ENCODE measurements at places on chromosomes 6 and 20.
A peak's percentile ranks its signal among the peaks of the same experiment; 100 is the strongest.

DNA sequence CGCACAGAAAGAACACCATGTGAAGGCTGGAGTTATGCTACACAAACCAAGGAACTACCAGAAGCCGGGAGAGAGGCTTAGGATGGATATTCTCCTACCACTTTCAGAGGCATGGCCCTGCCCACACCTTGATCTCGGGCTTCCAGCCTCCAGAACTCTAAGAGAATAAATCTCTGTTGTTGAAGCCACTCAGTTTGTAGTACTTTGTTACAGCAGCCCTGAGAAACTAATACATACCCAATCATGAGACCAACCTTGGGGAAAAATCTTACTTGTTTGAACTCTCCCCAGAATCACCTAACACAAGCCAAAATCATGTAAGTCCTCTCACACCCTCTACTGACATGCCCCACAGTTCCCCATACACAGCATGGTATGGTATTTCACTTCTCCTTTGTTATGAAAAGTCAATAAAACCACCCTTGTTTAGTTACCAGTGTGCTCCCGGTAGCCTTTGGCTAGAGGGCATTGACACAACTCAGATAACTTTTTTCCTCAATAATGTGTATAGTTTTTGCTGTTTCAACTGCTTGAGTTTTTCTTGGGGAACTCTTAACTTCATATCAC, 40.7 kb upstream of the SLC2A12 start:
- DNase-seq, result no peak

DNA sequence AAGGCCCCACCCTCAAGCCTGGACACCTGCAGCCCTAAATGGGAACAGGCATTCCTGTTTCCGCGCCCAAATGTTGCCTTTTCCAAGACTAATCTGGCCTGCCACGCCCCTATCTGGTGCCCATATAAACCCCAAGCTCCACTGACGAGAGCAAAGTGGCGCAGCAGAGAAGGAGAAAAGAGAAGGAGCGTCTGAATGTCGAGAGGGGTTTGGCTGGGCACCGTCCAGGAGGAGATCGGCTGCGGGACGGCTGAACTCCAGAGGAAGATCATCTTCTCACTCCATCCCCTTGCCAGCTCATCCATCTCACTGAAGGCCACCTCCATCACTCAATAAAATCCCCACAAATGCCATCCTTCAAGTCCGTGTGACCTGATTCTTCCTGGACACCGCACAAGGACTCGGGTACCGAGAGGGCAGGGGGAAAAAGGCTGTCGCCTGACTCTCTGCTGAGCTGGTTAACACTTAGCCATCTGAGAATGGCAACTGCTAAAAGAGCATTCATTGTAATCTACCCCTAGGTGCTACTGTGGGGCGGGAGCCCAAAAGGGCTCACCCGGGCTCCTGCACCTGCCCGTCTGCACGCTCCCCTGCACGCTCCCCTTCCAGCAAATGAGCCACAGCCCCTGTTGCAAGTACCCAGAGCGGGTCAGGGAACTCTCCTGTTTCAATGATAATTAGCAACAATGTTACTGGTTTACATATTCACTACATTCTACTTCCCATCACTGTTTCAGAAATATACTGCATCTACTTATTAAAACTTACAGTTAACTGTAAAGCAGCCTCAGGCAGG, 23.5 kb downstream of the TAF4 start:
- DNase-seq, result no peak

DNA sequence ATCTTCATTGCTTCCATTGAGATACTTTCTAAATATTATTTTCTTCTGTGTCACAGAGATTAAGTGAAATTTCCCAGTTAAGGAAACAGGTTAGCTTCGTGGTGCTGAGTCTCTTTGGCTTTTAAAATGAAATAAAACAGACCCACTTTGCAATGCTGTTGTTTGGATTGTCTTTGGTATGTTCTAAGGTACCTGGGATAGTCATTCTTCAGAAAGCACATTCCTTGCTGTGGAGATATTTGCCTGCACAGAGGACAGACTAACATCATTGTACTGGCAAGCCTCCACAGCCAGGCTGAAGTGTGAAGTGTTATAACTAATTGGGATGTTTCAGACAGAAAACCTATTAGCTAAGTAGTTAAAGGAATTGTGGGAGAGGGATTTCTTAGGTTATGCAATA, 148.8 kb upstream of the EPHA7 start:
- no peak for DNase-seq

GRCh38 chr6:34583461-34583860, 27.3 kb upstream of the SPDEF start:
- DNase-seq, result no peak

- DNase-seq, result no peak
Observed at GRCh38 chr6:125267806-125268523, 33.8 kb downstream of the HDDC2 start.

DNA sequence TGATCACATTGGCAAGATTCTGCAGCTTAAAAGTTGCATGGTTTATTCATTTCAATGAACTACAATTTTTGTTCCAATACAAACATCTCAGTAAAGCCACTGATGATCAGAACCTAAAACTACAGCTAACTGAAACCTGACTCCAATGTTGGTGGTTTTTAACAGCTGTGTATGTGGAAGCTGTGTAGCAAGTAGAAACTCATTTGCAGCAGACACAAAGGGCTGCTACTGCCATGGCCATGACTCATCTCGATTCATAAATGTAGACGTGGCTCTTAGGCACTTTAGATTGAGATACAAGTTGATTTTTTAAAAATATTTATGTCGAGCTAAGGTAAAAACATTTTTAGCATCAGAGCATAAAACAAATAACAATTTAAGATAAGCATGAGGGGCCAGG, 19.5 kb upstream of the MAP3K4 start:
- DNase-seq, result no peak

DNA sequence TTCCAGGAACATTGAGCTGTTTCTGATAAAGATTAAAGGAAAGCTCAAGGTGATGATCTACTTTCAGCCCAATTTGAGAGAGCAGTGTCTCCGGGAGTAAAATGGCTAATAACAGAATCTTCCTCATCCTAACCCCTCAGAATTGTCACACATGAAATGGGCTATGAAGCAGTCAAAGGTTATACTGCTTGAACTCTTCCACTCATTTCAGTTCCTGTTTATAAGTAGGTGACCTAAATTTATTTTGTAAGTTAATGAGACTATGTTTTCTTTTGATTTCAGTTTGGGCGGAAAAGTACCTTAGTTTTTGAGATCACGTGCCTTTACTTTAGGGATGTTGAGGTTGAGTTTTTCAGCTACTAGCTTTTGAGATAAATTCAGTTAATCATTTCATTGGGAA, 47.2 kb downstream of the QKI start:
- DNase-seq, result no peak

DNA sequence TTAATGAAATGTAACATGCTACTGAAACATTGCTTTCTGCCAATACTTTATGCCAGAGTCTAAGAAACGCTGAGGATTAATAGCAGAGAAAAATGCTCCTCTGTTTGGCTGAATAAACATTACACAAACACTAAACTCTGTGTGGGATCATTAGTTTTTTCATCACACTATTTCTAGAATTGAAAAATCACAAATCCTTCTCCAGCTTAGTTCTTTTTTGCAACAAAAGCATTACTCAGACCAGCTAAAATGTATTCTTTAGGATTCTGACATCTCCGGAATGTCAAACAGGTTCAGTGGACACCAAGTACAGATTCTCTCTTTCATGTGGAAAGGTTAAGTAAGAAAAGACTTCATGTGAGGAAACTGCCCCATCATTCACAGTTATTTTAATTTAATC, 226.9 kb downstream of the SIM1 start:
- no peak for DNase-seq

- no peak for DNase-seq
Observed at GRCh38 chr6:33521489-33522091, 58.5 kb downstream of the BAK1 start.

DNA sequence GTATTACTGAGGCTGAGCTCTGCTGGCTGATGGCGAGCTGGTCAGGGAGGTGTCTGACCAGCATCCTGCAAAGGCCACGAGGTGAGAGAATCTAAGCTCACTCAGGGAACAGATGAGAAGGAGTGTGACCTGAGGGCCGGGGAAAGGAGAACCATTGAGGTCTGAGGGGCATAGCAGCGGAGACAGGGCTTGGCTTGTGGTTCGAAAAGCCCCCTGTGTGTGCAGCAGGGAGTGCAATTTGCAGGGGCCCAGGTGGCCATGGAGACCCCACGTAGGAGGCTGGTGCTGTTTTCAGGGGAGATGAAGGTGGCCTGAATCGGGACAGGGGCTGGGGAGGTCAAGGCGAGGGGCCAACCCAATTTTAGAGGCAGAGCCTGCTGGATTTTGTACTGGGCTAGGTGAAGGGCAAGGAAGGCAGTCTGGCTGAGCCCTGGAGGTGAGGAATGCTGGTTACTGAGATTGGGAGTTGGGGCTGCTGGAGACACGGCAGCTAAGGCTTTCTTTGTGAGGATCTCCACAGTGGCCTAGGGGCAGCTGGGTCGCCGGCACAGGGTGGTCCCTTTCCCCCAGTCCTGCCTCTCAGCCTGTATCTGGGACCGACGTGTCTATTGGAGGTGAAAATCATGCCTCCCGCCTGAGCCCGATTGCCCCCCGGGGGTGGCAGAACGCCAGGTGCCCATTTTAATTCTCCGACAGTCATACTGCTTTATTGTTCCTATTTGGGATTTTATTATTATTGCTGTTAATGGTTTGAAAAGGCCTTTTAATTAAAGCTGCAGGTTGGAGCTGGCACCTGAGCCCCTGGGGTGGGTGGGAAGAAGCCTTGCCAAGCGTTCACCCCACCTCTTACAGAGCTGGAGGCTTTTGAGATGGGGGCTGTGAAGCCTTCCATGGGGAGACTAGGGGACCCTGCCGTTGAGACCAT, 28.4 kb downstream of the DLGAP4 start:
- DNase-seq, result no peak

DNA sequence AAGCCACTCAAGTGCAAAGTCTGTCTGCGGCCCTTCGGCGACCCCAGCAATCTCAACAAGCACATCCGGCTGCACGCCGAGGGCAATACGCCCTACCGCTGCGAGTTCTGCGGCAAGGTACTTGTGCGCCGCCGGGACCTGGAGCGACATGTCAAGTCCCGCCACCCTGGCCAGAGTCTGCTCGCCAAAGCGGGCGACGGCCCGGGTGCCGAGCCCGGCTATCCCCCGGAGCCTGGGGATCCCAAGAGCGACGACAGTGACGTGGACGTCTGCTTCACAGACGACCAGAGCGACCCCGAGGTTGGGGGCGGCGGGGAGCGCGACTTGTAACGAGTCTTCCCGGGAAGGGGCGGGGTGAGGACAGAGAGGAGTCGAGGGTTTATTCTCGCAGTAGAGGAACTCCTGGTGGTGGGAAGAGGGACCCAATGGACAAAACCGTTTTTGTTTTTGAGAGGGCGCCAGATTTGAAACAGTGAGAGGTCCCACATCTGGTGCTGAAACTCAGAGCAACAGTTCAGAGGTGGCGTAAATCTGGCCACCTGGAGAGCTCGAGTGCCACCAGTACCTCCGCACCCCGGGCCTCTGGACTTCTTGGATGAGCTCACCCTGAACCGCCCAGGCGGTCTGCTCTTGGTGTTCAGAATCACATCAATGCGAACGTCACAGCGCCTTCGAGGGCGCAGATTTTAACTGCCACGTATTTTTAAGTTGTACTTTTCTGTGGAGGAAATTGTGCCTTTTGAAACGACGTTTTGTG, 8.0 kb downstream of the PRDM13 start:
- DNase-seq, result no peak

DNA sequence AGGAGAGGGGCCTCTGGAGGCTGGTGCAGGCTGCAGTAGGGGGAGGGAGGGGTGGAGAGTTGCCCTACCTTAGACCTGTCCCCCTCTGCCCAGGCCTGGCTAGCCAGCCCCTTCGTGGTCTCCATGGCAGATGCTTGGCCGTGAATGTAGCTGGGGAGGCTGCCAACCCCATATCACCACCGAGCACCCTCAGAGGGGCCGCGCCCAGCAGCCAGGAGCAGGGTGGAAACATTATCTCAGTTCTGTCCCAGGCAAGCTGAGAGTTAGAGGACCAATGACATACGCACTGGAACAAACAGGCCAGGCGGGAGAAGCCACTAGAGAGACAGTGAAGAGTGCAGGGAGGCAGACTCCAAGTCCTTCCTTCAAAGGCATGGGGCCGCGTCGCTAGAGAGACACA, 66.5 kb downstream of the LRFN2 start:
- no peak for DNase-seq

- DNase-seq, result no peak
Observed at GRCh38 chr20:36468149-36469000, 72.9 kb upstream of the MYL9 start.

DNA sequence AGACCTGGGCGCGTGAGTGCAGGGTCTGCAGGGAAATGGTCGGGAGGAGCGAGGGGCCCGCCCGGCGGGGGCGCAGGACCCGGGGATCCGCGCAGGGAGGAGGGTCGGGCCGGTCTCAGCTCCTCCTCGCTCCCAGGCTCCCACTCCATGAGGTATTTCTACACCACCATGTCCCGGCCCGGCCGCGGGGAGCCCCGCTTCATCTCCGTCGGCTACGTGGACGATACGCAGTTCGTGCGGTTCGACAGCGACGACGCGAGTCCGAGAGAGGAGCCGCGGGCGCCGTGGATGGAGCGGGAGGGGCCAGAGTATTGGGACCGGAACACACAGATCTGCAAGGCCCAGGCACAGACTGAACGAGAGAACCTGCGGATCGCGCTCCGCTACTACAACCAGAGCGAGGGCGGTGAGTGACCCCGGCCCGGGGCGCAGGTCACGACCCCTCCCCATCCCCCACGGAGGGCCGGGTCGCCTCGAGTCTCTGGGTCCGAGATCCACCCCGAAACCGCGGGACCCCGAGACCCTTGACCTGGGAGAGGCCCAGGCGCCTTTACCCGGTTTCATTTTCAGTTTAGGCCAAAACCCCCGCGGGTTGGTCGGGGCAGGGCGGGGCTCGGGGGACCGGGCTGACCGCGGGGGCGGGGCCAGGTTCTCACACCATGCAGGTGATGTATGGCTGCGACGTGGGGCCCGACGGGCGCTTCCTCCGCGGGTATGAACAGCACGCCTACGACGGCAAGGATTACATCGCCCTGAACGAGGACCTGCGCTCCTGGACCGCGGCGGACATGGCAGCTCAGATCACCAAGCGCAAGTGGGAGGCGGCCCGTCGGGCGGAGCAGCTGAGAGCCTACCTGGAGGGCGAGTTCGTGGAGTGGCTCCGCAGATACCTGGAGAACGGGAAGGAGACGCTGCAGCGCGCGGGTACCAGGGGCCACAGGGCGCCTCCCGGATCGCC, 54.2 kb upstream of the HLA-A start:
- peak; percentile 67 for DNase-seq

DNA sequence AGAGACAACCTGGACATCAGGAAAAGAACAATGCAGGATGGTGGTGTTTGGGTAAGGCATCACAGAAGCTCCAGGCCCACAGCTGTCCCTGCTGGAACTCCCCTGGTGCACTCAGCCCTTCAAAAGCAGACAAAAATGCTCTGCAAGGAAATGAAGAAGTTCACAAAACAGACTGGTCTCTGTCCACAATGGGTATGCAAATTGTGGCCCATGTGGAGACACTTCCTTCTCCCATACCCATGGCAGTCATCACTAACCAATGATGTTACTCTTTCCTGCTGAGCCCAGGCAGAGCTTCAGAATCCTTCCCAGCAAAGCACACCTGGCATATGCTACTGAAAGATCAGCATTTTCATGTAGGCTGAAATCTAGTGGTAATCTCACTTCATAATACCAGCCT, 42.6 kb upstream of the PXDC1 start:
- DNase-seq, result no peak

Data from activated T-helper 1 cell treated with Interleukin-2 at 50 U/mL for 16 hours (primary cell).